ENCODE measurements at places on chromosomes 6 and 20.

DNA sequence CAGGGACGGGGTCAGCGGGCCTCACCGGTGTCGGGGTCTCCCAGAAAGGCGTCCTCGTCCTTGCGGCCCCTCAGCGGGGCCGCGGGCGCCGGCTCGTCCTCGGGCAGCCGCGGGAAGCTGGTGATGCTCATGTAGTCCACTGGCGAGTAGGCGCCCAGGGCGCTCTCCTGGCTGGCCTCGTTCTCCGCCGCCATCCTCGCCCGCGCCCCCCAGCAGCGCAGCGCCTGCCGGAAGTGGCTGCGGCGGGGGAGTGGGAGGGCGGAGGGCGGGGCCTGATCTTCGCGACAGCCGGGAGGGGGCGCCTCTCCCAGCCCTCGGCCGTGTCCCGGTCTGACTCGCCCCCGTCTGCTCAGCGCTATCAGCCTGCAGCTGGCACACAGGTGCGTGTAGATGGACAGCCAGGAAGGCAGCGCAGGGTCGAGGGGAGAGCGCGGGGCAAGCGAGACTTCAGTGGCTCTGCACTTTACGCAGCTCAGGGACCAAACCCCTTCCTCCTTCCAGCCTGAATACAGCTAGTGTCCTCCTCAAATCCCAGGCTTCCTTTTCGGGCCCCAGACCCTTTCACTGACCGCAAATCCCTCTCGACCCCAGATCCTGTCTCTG is at the start of gene GGT7:
GGT7 (minus strand) TSS at position 235 of the 603 bp plus-strand sequence; CDS start at position 194, 41 bp downstream.
- peak; percentile 81 for DNase-seq

GRCh38 chr20:45306431-45306982 is at the start of gene RBPJL:
RBPJL (plus strand) TSS chr20:45306840; CDS start chr20:45306923, 83 bp downstream.
- DNase-seq: no peak

- no peak for DNase-seq
These were observed 7.4 kb upstream of the IGF2R start for GRCh38 chr6:159961528-159961927.

DNA sequence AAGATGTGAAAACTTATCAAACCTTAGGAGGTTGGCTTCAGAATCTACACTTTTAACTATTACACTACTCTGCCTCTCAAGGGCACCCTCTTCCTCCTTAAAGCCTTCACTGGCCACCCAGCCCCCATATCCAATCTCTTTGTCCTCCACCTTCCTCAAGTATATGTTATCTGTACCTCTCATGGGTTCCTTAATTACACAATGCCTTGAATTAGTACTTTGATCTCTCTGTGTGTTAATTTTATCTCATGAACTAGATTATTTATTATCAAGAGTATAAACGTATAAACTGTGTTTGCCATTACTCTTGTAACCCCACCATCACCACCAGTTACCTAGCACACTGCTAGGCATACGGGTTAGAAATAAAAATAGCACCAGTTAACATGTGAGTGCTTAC is 83.3 kb downstream of the NCR2 start:
- DNase-seq: no peak

- DNase-seq: peak; percentile 53
These were observed 123.7 kb upstream of the BTN3A2 start for GRCh38 chr6:26241033-26241895.

DNA sequence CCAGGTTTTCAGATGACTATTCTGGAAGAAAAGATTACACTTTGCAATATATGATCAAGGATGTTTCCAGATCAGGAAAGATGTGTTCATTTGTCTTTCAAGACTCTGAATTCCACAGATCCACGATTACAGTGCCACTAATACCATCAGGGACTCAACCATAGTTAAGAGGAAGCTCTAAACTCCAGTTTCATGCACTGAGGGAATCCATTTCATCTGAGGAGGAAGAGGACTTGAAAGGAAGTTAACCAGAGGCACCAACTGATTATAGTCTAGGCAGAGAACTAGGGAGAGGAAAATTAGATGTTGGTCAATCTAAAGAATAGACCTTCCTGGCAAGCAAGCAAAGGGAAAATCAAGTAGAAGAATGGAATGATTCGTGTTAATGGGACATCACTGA is 218.3 kb upstream of the PRDM1 start:
- DNase-seq: no peak

Measured in A673 (cell line).